ENCODE measurements at places on chromosomes 5 and 9.

GRCh38 chr9:93267091-93267541 is 83.2 kb downstream of the WNK2 start:
- DNase-seq: no peak

- DNase-seq: no peak
Observed at GRCh38 chr9:131262327-131263032, 13.8 kb downstream of the FAM78A start.

DNA sequence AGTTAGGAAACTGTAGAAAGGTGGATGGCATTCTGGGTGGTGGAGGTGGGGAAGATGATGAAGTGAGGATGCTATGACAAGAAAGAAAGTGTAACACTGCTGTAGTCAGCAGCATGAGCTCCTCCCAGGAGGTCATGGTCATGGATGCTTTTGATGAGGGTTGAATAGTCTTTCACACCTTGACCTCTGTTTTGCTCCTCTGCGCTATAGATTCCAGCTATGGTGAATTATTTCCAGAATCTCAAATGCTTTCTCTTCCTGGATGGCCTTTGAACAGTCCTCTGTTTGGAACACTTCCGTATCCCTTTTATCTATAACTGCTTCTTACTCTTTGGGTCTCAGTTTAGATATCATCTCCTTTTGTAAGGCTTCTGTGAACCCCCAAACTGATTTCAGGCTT is 165.9 kb upstream of the PPP1R2B start:
- no peak for DNase-seq

DNA sequence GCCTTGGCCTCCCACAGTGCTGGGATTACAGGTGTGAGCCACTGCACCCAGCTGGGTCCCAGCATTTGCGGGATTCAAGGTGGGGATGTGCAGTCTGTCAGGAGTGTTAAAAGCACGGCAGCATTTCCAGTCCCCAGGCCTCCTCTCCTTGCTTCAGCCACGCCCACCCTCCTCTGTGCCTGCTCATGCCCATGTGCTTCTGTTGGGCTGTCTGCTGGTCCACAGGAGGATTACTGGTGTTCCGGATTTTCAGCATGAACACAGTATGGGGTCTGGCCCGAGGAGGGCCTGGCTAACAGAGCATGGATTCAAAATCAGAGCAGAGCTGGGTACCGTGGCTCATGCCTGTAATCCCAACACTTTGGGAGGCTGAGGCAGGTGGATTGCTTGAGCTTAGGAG is 5.5 kb downstream of the ARRDC1 start:
- no peak for DNase-seq

GRCh38 chr9:93579711-93580516 is 3.5 kb downstream of the PHF2 start:
- peak; percentile 31 for DNase-seq

- peak; percentile 71 for DNase-seq
Observed at GRCh38 chr5:162209005-162209605, 141.5 kb downstream of the GABRG2 start.

- DNase-seq: peak; percentile 58
Observed at GRCh38 chr9:126499911-126500599, 113.7 kb upstream of the LMX1B start.
